ENCODE measurements at places on chromosomes 4 and X. TPM values are rescaled to one million over a fixed set of nuclear protein-coding genes. Genes with fewer than 3 reads are reported as not detected.

The TMPRSS11F gene
- not detected for total RNA-seq

The ITM2A gene
- total RNA-seq = 14.9 TPM

- H3K4me3 ChIP-seq = no peak overlapping the region
- no peaks in the 10 kb centered on the region for H3K36me3 ChIP-seq
- H3K27me3 ChIP-seq = no peaks in the 10 kb centered on the region
- no peak overlapping the region for H3K27ac ChIP-seq
- no peaks in the 10 kb centered on the region for H3K4me1 ChIP-seq
These were observed 213.9 kb downstream of the DHX15 start for GRCh38 chr4:24370421-24370820.

The AGA gene
- 28.9 TPM for total RNA-seq

GRCh38 chr4:152247271-152247975 lies 288.5 kb downstream of the FBXW7 start:
- peaks cover 10% of the 10 kb centered on the region for H3K27me3 ChIP-seq
- no peak for DNase-seq
- no peaks in the 10 kb centered on the region for H3K4me1 ChIP-seq
- H3K4me3 ChIP-seq = no peak overlapping the region
- no peak overlapping the region for H3K27ac ChIP-seq

DNA sequence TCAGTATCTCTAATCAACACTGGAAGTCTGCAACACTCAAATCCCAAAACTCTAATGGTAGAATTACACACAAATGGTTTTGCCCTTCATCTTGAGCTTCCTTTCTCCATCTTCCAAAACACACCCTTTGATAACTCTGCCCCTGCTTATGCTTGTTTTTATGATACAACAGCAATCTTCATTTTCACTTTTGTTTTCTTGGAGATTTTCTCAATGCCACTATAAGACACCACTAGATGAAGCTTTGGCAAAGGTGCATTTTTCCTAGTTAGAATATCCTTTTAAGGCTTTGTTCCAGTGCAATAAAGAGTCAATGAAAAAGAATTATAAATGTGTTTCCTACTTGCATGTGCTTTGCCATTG lies 472.4 kb upstream of the NWD2 start:
- no peak for DNase-seq
- no peak overlapping the region for H3K27ac ChIP-seq
- no peak overlapping the region for H3K4me3 ChIP-seq
- no peaks in the 10 kb centered on the region for H3K4me1 ChIP-seq

GRCh38 chr4:102789317-102789717 lies 28.5 kb upstream of the MANBA start:
- H3K36me3 ChIP-seq = no peaks in the 10 kb centered on the region
- no peaks in the 10 kb centered on the region for H3K4me1 ChIP-seq
